ENCODE measurements at places on chromosomes 5 and 9. TPM values are rescaled to one million over a fixed set of nuclear protein-coding genes. Genes with fewer than 3 reads are reported as not detected.

PCDHA4 gene
- 0.85 TPM for total RNA-seq

DNA sequence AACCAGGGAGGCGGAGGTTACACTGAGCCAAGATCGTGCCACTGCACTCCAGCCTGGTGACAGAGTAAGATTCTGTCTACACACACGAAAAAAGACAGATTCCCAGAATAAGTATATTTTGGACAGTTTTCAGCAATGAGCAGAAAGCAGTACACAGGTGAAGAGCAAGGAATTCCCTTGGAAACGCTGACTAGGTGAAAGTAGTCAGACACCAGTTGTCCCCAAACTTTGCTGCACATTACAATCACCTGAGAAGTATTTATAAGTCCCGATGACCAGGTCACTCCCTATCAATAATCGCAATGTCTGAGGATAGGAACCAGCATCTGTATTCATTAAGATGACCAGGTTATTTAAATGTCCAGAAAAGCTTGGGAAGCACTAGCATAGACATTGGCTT lies 78.3 kb downstream of the CPLANE1 start:
- no peak for DNase-seq

DNA sequence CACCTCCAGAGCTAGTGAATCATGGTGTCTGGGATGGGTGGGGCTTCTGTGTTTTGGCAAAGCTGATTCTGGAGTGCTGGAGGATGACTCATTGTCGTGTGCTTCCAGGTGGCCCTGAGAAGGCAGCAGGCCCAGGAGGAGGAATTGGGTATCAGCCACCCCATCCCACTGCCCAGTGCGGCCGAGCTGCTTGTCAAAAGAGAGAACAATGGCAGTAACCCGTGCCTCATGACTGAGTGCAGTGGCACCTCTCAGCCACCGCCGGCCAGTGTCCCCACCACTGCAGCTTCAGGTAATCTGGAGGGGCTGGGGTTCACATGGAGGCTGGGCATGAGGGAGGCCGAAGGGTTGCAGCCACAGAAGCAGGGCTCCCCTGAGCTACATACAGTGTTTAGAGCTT lies 5.4 kb downstream of the DMRT1 start:
- DNase-seq, result no peak

KIAA0825 gene
- 5.6 TPM for total RNA-seq

IL9 gene
- total RNA-seq, result not detected

CFAP90 gene
- total RNA-seq, result 0.36 TPM

DNA sequence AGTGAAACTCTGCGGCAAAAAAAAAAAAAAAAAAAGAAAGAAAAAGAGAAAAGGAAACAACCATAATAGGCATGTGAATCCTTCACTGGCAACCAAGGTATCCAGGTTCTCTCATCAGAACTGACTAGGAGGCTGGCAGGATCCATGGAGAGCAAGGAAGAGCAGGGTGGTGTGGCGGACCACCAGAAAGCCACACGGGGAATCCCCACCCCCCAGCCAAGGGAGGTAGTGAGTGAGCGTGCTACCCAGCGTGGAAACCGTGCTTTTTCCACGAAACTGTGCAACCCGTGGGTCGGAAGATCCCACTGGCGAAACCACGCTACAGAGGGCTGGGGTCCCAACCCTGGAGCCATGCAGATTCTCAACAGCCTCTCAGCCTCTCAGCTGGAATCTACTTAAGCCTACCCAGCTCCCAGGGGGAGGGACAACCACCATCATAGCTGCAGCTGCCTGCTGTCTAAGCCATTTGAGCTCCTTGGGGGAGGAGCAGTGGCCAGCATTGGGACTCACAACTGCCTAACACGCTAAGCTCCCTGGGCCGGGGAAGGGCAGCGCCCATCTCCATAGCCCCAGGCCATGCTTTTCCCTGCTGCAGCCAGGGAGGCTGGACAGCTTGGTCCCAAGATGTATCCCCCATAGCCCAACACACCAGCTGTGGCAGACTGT lies 91.6 kb downstream of the PRELID2 start:
- DNase-seq, result no peak

- DNase-seq, result no peak
Measured at GRCh38 chr5:61273279-61273975, 58.6 kb upstream of the ZSWIM6 start.

DNA sequence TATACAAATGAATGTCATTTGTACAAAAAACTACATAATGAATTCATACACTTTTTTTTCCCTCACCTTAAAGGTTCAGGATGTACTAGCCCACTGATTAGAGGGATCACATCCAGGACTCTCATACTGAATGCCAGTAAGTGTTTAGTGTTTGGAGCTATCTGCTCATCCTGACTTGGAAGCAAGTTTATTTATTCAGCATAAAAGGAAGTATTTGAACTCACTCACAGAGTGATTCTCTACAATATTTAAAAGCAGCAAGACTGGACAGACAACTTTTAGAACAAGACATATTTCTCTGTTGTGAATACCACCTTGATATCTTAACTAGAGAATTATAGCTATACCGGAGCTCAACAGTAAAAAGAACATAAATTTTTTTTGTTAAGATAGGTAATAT lies 14.8 kb upstream of the IQGAP2 start:
- DNase-seq, result no peak

DNA sequence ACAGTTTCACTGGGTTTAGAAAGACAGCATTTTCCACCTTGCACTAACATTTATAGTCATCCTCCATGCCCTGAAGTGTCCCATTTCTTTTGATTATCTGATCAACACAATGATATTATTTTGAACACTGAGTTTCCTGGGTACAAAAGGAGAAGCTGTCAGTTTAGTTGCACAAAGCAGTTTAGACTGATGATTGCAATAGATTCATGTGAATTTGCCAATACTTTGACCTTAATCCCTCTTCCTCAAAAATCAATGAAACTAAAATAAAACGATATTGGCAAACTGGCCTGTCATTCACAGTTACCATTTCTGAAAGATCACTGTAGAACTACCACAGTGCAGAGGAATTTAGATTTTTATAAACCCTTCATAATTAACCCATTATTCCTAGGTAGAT lies 34.2 kb upstream of the RASGRF2 start:
- DNase-seq, result no peak

ROPN1L gene
- total RNA-seq, result 0.94 TPM

DNA sequence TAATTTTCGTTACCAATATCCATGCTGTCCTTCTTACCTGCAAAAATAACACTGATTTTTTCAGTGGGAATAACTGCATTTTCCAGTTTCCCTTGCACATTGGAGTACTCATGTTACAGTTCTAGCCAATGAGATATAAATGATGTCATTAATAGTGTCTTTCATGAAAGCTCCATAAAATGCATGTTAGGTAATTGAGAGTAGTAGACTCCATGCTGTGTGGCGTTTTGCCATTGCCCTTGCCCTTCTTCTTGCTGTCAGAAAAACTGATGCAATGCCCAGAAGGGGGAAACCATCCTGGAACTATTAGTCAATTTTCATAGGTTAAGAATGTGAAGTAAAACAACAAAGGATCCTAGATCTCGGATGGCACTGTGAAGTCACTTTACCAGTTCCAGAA lies 1765.3 kb downstream of the EFNA5 start:
- DNase-seq, result no peak
